ENCODE measurements at places on chromosomes 7 and 10.

GRCh38 chr10:59868696-59869593 lies 37.4 kb downstream of the CCDC6 start:
- DNase-seq, result no peak

DNA sequence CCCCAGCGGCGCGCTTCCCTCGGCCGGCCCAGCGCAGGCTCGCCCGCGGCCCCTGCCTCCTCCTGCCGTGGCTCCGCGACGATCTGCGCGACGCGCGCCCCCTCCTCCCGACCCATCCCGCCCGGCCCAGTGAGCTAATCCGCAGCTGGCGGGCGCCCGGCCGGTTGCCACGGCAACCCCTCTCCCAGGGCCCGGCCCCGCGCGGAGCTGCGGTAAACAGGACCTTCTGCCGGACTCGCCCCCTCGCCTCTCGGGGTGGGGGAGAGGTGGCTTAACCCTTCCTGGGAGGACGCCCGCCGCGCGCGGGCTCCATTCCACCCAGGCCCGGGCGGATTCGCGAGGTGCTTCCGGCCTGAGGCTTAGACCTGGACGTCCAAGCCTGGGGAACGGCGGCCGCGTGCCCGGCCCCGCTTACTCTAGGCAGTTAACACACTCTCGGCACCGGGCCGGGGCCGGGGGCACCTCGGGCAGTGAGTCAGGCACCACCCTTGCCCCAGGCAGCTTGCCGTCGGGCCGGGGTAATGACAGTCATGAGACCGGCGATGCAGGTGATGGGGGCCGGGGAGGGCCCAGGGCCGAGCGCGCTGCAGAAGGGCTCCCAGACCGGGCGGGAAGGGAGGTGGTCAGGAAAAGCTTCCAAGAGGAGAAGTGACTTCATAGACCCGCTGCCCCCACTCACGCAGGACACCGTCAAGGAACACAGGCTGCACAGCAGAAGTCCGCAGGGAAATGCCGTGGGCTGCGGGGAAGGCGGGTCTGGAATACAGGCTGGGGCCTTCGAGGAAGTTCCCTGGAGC lies at the start of gene DENND2A:
TSS of gene DENND2A (minus strand) at position 87 of the 797 bp plus-strand sequence. CDS start 38,416 bp downstream, outside the sequence.
- no peak for DNase-seq

GRCh38 chr10:129759214-129760002 lies 204.7 kb downstream of the EBF3 start:
- DNase-seq, result no peak

DNA sequence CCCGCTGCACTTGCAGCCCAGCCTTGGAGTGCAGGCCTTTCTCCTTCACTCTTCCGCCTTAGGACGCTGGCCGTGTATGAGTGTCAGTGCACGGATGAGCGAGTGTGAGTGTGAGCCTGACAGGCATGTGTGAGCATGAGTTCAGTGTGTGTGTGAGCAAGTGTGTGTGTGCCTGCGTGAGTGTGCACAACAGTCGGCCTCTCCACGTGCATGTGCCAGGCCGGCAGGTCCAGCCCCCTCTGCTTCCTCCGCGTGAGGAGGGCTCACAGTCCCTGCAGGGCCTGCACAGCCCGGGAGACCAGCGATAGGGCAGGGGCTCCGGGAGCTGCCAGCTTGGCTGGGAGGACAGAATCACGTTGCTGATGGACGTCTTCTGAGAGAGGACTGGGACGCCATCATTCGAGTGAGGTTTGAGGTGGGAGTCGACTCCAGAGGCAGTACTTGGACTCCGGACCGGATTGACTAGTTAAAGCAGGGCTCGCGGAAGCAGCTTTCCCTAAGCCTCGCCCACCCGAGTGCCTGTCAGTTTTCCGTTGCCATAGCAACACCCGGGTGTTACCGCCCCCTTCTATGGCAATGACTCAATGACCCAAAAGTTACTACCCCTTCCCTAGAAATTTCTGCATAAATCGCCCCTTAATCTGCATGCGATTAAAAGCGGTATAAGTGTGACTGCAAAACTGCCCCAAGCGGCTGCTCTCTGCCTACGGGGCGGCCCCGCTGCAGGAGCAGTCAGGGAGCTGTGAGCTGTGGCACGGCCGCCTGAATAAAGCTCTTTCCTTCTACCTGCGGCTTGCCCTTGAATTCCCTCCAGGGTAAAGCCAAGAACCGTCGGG lies 19.6 kb upstream of the CFAP46 start:
- peak; percentile 23 for DNase-seq

DNA sequence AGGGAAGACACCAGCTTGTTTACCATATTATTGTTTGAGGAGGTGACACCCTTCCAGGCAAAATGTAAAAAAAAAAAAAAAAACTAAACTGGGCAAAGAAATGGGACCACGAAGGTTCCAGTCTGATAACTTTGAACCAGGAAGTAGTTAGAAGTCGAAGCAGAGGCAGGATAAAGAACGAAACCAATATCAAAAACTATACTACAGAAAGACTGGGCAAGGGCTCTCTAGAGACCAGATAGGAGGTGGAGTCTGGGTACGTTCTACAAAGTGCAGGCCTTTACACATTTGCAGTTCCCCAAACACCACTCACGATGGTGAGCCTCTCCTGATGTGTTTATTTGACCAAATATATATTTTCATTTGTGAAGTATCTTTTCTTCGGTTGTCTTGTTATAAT lies 125.7 kb upstream of the CDK1 start:
- no peak for DNase-seq

GRCh38 chr7:114426382-114426781 lies 11.8 kb downstream of the FOXP2 start:
- no peak for DNase-seq

- DNase-seq, result no peak
Observed at GRCh38 chr7:142607351-142607750, 141.9 kb upstream of the PRSS1 start.

- no peak for DNase-seq
Observed at GRCh38 chr10:81594991-81595390, 280.0 kb upstream of the NRG3 start.

DNA sequence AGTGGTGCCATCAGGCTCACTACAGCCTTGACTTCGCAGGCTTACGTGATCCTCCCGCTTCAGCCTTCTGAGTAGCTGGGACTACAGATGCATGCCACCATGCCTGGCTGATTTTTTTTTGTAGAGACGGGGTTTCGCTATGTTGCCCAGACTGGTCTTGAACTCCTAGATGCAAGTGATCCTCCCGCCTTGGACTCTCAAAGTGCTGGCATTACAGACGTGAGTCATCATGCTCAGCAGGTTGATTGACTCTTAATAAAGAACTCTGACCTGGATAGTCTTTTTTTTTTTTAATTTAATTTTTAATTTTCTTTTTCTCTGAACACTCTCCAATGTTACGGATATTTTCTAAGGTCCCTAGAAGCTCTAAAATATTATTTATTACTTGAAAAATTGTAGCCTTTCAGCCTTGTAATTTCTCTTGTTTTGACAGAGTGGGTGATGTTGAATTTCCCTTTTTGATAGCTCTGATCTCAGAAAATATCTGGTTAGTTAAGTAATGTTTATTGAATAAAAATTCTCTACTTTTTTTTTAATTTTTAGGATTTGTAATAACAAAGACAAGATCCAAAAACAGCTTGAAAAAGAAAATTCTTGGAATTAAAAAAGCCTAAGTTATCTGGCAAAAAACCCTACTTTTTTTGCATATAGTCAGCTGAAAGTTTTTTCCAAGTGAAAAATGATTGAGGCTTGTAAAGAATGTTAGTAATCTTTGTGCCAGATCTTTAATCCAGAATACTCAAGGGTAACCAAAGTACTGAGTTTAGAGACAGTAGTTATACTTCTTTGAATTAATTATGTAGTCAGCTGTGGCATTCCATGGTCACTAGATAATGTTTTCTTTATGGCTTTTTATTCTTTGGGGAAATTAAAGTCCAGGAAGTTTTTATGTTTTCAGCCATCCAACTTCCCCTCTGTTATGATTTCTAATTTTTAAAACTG lies 26.7 kb downstream of the TBC1D12 start:
- no peak for DNase-seq

DNA sequence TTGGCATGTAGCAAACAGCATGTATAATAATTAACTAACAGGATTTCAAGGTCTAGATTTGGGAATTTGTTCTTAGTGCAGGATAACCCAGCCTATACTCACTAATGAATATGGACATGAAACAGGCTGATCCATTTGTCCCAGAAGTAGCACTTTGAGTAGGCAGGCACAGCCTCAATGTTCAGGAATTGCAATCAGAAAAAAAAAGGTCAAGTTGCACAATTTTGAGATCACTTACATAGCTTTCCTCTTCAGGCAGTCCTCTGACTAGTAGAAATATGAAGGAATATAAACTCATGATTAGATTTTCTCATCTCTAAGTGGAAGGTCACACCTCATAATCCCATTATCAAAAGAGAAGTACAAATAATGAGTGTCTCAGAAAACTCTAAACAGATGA lies 921.4 kb upstream of the CELF2 start:
- DNase-seq, result no peak

GRCh38 chr10:131116991-131117375 lies 194.5 kb downstream of the TCERG1L start:
- DNase-seq, result no peak

GRCh38 chr10:22611425-22612115 lies 102.8 kb downstream of the PIP4K2A start:
- DNase-seq, result peak; percentile 21

DNA sequence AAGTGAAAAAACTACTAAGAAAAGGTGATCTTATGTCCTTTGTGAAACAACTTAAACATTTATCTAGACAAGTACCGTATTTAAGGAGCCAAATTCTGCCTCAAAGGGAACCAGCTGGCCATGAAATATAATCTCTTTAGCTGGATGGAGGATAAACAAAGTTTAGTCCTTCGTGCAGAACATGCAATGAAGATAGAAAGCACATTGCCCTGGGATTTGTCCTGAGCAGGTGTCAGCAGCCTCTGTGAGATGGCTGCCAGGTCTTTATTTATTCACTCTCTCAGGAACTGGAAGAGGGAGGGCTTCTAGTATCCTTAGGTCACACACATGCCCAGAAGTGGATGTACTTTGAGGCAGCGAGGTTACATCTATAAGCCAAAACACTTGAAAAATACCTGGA lies 57.4 kb upstream of the CASD1 start:
- no peak for DNase-seq

- DNase-seq, result no peak
Observed at GRCh38 chr10:109996225-109996624, 11.6 kb upstream of the ADD3 start.

GRCh38 chr7:20458521-20458920 lies 127.8 kb downstream of the ITGB8 start:
- no peak for DNase-seq

DNA sequence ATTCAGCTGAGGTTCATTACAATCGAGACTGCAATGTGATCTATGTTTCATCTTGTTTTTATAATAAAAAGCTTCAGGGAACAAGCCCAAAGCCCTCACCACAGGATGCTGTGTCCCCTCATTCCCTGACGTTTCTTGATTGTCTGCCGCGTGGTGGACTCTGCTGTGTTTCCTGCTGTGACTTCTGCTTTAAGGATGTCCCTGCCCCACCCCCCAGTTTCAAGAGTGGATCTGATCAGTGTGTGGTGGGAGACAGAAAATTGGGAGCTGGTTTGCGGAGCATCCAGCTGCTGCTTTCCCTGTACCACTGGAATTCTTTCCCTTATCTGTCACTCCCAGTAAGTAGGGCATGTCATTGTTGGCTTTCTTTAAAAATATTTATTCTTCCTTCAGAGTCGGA lies 86.2 kb downstream of the CREM start:
- DNase-seq, result no peak

DNA sequence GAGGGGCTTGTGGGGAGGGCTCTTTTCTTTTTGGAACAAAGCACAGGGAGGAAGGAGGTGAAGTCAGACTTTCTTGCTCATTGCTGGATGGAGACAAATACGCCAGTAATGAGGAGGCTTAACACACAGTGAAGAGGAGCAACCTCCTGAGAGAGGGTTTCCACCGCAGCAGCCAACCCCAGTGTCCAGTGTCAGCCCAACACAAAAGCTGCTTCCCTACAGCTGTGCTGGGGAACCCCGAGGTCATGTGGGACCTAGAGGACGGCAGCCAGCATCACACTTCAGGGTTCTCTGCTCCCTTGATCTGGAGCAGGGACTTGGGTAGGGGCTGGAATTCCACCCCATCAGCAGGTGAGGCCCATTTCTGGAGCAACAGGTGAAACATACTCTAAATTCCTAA lies 7.7 kb downstream of the BLNK start:
- DNase-seq, result no peak

GRCh38 chr10:88616250-88616977 lies 29.9 kb downstream of the LIPJ start:
- DNase-seq, result no peak

GRCh38 chr7:47390914-47391313 lies 191.0 kb downstream of the TNS3 start:
- DNase-seq, result no peak

GRCh38 chr10:123640016-123640535 lies 26.1 kb upstream of the GPR26 start:
- no peak for DNase-seq

- DNase-seq, result no peak
Observed at GRCh38 chr10:80713398-80713928, 175.8 kb downstream of the SH2D4B start.

DNA sequence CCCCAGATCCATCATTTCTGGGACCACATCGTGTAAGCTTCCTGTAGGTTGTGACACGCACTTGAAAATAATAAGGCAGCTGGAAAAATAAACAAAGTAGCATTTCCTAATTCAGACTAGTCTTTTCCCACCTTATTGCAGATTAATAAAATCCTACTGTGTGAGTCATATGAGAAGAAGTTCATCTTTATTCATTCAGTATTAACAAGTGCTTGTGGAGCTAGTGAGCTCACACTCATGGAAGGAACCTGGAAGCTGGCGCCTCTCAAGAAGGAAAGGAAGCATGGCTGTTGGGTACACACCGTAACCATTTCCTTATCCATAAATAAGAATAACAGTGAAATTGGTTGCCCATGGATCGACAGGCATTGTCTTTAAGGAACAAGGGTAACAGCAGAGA lies 152.6 kb upstream of the PFKP start:
- DNase-seq, result no peak

DNA sequence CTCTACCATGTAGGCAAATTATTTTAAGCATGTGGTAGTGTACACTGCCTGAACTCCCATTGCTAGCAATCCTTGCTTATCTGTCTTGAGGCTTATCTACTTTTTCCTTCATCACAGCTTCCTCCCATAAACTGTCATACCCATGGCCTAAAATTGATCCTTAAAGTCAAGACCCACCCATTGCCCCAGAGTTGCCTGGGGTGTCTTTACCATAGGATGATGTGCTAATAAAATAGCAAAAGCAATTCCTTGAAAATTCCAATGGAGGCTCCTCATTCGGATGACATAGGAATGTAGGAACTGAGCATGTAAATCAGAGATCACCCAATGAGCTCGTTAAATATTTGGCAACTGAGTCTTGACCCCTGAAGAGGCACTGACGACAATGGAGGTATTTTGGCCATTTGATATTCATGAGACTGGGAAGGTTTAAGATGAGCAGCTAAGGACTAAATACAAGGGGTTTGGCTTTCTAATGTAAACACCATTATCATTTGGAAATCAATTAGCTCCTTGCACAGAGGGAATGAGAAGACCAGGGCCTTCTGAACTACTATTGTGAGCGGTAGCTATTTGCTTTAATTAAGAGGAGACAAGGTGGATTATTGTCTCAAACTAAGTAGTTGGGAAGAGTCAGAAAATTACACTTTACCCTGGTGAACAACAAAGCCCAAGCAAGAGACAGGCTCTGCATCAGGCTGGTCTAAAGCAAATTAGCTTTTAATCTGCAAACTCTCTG lies 234.9 kb downstream of the GATA3 start:
- no peak for DNase-seq

Data from activated T-helper 1 cell treated with anti-CD3 and anti-CD28 coated beads, Interleukin-2, amount 50 U/mL, for 16 hours (primary cell).